Bronchial epithelial cell (primary cell): ENCODE measurements at places on chromosomes 1 and 21. TPM values are rescaled to one million over a fixed set of nuclear protein-coding genes. Genes with fewer than 3 reads are reported as not detected.

- DNase-seq: no peak
Observed at GRCh38 chr21:45550522-45551210, 8.4 kb upstream of the SLC19A1 start.

- no peak for DNase-seq
Observed at GRCh38 chr1:10901891-10902805, 105.7 kb upstream of the CASZ1 start.

GRCh38 chr21:26140164-26140579 lies 30.4 kb downstream of the APP start:
- peak; percentile 81 for DNase-seq

DNA sequence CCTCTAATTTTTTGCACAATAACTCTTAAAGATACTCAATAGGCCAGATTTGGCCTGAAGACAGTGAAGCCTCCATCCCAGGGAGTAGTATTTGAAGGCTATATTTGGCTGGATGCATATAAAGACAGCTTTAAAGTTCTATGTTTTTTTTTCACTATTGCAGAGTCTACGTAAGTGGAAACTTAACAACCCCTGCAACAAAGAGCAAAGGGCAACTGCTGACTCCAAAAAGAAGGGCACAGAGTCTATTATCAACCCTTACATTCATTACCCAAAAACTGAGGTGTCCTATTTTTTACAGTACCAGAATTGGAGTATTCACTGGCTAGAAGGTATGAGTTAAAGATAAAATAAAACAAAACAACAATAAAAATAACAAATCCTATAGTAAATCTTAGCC lies 329.8 kb upstream of the PKN2 start:
- no peak for DNase-seq

WASF2 gene
- total RNA-seq: 22.1 and 38.3 TPM in 2 replicates
